Activated T-cell treated with anti-CD3 and anti-CD28 coated beads for 24 hours (primary cell): ENCODE measurements at places on chromosomes 2 and 18.

DNA sequence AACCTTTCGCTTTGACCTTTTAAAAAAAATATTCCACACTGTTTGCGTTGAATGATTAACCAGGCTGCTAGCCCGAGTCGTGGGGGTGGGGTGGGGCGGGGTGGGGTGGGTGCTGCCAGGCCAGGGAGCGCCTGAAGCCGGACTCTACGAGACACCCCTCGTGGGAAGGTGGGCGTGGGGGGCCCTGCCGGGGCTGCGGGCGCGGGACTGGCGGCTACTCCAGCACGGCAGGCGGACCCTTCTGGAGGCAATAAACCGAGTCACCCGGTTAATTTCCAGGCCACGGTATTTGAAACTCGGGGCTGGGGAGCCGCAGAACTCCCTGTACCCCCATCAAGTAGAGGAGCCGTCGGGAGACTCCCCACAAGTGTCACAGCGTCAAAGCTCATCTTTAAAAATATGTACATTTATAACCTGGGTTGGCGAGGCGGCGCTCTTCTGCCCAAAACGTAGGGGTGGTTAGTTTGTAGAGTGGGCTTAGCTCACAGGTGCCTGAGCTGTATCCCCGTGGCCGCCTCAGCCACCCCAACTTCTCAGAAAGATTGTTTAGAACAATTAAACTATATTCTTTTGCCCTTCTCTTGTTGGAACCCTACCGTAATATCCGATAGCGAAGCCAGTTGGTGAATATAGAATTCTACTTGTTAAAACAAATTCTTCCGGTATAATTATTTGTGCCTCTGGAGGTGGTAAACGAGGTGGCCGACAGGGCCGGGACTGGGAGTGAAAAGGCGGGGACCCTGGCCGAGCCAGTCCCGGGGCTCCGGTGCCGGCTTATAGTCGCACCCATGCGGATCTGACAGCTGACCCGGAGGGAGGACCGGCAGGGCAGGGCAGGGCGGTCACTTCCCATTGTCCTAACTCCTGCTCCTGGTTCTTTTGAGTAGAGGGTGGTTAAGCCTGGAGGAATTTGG is 1.4 kb downstream of the B3GNT2 start:
- DNase-seq: no peak

- no peak for DNase-seq
Observed at GRCh38 chr2:213261715-213262114, 22.5 kb upstream of the SPAG16 start.

GRCh38 chr2:174047746-174048145 is 82.6 kb upstream of the SP3 start:
- no peak for DNase-seq

GRCh38 chr18:39186008-39186407 is 1620.4 kb upstream of the CELF4 start:
- no peak for DNase-seq

- DNase-seq: no peak
Observed at GRCh38 chr18:76821356-76821874, 942 bp upstream of the ZNF236 start.

GRCh38 chr2:10772868-10773215 is 39.7 kb downstream of the PDIA6 start:
- no peak for DNase-seq

DNA sequence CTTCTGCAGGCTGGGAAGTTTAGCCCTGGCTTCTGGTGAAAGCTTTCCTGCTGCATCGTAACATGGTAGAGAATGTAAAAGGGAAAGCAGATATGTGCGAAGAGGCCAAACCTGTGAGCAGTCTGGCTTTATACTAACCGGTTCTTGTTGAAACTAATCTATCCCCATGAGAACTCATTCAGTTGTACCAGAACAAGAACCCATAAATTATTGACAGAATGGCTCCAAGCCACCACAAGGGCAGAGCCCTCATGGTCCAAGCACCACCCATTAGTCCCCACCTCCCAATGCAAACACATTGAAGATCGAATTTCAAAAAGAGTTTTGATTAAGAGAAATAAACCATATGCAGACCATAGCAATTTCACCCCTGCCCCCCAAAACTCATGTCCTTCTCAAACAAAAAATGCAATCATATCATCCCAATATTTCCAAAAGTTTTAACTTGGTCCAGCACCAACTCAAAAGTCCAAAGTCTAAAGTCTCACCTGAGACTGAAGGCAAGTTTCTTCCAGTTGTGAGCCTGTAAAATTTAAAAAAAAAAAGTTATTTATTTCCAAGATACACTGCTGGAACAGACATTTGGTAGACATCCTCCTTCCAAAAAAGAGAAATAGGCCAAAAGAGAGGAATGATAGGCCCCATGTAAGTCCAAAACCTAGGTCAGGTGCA is 318.9 kb downstream of the CNTNAP5 start:
- DNase-seq: no peak

GRCh38 chr2:240593026-240593702 is 6.6 kb downstream of the CAPN10 start:
- DNase-seq: no peak

GRCh38 chr2:221337957-221338685 is 234.0 kb downstream of the EPHA4 start:
- no peak for DNase-seq

DNA sequence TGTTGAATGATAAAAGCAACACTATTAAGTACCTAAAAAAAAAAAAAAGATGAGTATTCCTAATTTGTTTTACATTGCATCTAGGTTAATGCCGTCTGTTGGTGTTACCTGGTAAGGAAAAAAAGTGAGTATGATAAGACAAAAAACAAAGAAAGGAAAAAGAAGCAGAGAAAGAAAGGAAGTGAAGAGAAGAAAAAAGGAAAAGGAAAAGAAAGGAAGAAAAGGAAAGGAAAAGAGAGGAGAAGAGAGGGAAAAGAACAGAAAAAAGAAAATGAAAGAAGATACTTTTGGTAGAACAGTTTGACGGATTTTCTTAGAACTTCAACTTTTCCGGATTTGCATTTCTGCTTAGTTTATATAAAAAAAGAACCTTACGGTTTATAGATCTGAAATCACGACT is 387.9 kb downstream of the METTL4 start:
- no peak for DNase-seq

GRCh38 chr2:86290596-86291327 is 46.7 kb downstream of the REEP1 start:
- DNase-seq: no peak

GRCh38 chr18:5370332-5370731 is 74.8 kb upstream of the ZBTB14 start:
- no peak for DNase-seq

DNA sequence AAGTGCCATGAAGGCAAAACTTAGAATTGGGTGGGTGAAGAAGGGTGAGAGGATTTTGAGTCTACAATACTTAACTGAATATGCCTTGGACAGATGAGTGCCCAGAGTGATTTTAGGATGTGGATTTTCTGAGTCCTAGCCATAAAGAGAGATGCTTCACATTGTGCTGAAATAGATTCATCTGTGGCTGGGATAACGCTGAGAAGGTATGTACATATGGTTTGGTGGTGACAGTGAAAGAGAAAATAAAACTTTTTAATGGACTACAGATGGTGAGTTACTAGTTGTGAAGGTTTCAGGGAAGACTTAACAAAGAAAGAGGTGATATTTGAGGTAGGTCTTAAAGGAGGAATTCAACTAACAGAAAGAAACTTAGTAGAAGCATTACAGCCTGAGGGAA is 265.8 kb downstream of the AKAIN1 start:
- DNase-seq: no peak
